Activated T-helper 2 cell treated with anti-CD3 and anti-CD28 coated beads, Interferon-gamma antibody, Interleukin-2, Interleukin-4, amounts not matched to agents 10 μg/mL and 5 μg/mL and 100 μg/mL, durations not matched to agents 14 hours and 24 hours and 36 hours (primary cell): ENCODE measurements at places on chromosomes 7 and 10.

GRCh38 chr7:123916240-123916724 lies 8.8 kb upstream of the SPAM1 start:
- no peaks in the 10 kb centered on the region for H3K36me3 ChIP-seq
- H3K4me3 ChIP-seq = no peak overlapping the region
- no peak overlapping the region for H3K27ac ChIP-seq
- no peaks in the 10 kb centered on the region for H3K4me1 ChIP-seq
- no peak for DNase-seq

DNA sequence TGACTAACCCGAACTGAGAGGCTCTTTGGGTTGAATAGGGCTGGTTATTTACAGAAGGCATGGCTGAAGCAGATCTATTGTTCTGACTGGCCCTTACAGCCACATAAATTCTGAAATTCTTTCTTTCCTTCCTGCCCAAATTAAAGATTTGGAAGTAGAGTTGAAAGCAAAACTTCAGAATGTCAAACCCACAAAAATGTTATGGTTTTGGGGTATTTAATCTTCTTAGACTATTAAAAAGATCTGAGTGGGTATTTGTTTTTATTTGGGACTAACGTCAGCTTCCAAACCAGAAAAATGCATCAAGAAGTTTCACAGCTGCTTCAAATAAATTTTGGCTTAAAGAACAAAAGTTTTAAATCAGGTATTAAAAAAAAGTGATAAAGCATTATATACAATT lies 124.5 kb downstream of the AHR start:
- H3K4me1 ChIP-seq = no peaks in the 10 kb centered on the region
- no peaks in the 10 kb centered on the region for H3K36me3 ChIP-seq
- no peak overlapping the region for H3K4me3 ChIP-seq
- peaks cover 2% of the 10 kb centered on the region for H3K27me3 ChIP-seq

DNA sequence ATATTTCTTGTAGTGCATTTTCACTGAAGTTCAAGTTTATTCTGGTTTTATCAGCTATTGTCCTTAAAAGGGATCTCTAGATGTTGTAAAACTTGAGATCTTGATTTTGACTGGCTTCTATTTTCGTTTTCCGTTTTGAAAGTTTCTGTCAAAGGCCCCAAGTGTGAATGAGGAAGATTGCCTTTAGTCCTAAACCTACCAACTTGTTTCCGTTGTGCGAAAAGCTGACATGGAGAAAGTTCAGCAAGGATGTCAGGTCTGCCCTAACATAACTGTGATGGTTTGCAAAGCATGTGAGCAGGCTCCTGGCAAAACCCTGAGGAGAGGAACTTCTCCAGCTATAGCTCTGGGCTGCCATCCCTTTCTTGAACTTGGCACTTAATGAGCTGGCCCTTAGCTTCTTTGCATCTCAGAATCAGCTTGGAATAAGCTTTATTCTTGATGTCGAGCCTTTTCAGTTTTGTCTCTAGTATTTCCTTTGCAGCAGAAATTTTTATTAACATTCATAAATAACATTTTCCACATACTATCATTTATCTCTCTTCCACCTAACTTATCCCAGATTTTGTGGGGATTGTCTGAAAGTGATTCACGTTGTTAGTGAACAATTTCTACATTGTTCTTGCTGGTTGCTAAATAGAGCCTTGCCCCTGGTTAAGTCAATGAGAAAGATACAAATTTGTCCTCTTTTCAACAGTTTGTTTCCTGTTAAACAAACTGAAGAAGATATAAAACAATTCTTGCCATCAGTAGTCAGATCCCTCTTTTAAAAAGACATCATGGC lies 559.4 kb downstream of the SUGCT start:
- H3K27me3 ChIP-seq = peaks cover 4% of the 10 kb centered on the region
- no peaks in the 10 kb centered on the region for H3K36me3 ChIP-seq
- peaks cover 2% of the 10 kb centered on the region for H3K4me1 ChIP-seq

- no peaks in the 10 kb centered on the region for H3K36me3 ChIP-seq
- H3K27me3 ChIP-seq = no peaks in the 10 kb centered on the region
- H3K4me3 ChIP-seq = no peak overlapping the region
- H3K4me1 ChIP-seq = no peaks in the 10 kb centered on the region
- no peak overlapping the region for H3K27ac ChIP-seq
Observed at GRCh38 chr7:10655031-10655430, 318.6 kb upstream of the PHF14 start.

DNA sequence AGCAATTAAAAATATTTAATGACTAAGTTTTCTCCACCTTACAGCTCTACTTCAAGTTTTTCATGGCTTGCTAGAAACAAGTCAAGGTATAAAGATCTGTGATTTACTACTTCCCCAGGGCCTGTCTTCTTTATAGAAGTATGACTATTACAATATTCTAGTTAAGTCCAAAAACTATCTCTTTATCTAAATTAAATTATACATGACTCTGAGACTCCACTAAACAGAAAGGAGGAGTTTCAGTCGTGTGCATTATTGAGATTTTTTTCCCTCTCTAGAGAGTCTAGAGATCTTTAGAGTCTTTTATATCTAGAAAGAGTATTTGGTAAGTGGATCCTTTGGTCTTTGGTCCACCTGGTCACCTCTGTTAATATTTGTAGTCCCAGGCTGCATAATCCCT lies 100.7 kb downstream of the SEMA3E start:
- no peaks in the 10 kb centered on the region for H3K4me1 ChIP-seq
- H3K27me3 ChIP-seq = no peaks in the 10 kb centered on the region
- no peak overlapping the region for H3K4me3 ChIP-seq
- no peaks in the 10 kb centered on the region for H3K36me3 ChIP-seq
- DNase-seq = no peak
- H3K27ac ChIP-seq = no peak overlapping the region

DNA sequence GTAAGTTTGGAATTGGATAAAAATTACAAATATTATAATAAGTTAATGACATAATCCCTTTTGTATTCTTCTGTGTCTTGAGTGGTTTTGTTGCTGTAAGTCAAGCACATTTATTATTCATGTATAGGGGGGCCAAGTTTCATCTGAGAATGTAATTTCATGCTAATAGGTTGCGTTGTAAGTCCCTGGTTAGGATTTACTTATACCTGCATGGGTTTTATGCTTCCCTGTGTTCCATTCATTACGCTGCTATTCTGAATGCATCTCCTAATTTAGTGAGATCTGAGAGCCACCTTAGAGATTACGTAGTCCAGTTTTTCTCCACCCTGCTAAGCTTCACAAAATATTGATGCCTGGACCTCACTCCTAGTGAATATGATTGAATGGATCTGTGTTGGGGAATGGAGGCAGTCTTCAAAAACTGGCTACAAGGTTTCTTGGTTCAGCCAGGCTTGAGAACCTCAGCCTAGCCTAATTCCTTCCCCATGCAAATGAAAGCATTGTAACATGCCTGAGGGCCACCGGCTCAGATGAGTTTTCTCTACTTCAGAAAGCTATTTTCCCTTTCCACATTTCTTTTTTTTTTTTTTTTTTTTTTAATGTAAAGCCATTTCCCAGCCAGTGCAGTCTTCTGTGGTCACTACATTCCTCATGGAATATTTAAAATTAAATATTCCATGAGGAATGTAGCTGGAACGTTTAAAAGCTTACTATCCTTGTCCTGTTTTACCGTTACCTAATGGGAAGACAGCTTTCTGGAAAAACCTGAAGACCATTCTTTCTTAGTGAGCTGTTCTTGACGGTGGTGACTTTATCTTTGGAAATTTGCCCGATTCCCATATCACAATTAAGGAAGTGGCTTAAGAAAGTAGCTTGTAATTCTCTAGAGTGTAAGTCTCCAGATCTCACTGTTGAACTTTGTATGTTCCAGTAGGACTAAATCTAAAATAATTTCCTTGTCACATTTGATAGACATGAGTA lies 16.0 kb downstream of the PAPSS2 start:
- H3K27ac ChIP-seq = no peak overlapping the region
- DNase-seq = no peak
- H3K4me1 ChIP-seq = peaks cover 2% of the 10 kb centered on the region
- H3K27me3 ChIP-seq = peaks cover 8% of the 10 kb centered on the region
- H3K36me3 ChIP-seq = no peaks in the 10 kb centered on the region
- H3K4me3 ChIP-seq = no peak overlapping the region

DNA sequence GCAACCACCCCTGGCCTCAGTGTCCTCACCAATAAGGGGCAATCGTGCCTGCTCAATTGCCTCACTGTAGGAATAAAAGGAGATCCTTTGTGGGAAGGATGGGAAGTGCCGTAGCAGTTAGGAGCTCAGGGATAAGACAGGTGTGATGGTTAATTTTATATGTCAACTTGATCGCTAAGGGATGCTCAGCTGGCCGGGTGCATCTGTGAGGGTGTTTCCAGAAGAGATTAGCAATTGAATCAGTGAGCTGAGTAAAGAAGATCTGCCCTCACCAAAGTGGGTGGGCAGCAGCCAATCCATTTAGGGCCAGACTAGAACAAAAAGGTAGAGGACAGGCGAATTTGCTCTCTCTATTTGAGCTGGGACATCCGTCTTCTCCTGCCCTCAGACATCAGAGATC lies 46.3 kb downstream of the BUB3 start:
- no peak overlapping the region for H3K27ac ChIP-seq
- no peak for DNase-seq
- H3K4me3 ChIP-seq = no peak overlapping the region
- no peaks in the 10 kb centered on the region for H3K36me3 ChIP-seq
- no peaks in the 10 kb centered on the region for H3K27me3 ChIP-seq

- no peaks in the 10 kb centered on the region for H3K4me1 ChIP-seq
- no peak overlapping the region for H3K27ac ChIP-seq
Observed at GRCh38 chr10:91597197-91597881, 35.5 kb downstream of the PPP1R3C start.

DNA sequence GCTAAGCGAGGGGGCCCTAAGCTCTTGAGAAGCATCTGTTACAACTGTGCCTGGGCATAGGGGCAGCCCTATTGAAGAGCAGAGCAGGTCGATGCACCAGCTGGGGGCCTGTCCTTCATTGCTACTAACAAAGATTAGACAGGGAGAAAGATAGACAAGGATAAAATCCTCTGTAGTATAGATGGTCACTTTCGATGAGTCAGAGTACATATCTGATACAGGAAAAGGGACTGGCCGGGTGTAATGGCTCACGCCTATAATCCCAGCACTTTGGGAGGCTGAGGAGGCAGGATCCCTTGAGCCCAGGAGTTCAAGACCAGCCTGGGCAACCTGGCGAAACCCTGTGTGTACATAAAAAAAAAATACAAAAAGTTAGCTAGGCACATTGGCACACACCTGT lies 13.6 kb downstream of the OPTN start:
- peaks cover 25% of the 10 kb centered on the region for H3K4me1 ChIP-seq
- H3K27me3 ChIP-seq = no peaks in the 10 kb centered on the region
- H3K4me3 ChIP-seq = no peak overlapping the region

DNA sequence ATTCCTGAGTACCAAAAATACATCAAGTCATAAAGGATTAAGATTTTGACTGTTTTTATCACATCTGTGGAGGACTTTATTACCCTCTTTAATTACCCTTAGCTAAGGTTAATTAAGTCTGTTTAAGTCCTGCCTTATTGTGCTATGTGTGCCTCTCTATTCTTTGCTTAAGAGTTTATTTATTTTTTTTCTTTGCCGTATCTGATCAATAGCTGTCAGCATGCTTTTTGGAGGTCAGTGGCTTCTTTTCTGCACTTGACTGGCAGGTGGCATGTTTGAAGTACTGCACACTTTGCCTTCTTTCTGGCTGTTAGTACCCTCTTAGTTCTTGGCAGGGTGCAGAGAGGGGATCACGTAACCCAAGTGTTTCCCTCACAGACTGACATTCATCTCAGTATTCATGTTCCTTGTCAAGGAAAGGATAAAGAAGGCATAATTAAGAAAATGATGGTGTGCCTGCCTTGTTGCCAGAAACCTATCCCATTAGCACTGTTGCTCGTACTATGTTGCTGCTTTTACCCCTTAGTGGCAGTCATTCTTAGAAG lies 225.8 kb downstream of the EXOC4 start:
- H3K4me3 ChIP-seq = no peak overlapping the region
- peaks cover 47% of the 10 kb centered on the region for H3K36me3 ChIP-seq
- peaks cover 52% of the 10 kb centered on the region for H3K4me1 ChIP-seq
- H3K27me3 ChIP-seq = no peaks in the 10 kb centered on the region
- no peak for DNase-seq

DNA sequence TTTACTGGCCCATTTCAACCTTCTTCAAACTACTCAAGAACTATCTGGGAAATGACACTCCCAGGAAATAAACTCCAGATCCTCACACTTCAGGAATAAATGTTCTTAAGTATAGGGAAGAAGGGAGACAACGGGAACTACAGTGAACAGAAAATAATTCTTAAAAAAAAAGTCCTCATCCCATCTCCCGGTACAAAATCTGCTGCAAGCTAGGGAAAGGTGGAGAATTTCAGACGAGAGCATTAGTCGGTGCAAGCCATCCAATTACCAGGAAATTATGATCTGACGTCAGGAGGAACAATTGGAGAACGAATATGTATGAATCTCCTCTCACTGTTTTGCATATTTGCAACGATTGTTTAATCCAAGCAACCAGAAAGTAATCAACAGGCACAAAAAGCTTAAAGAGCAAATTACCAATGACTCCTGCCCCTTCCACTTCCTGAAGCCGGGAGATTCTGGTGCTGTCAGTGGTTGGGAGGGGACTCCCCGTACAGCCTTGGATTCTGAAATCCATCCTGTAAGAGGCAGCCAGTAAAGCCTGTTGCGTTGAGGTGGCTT lies 15.1 kb upstream of the GATA3 start:
- no peak overlapping the region for H3K4me3 ChIP-seq
- peaks cover 58% of the 10 kb centered on the region for H3K4me1 ChIP-seq
- H3K27ac ChIP-seq = peak overlapping the region; percentile 0
- H3K27me3 ChIP-seq = peaks cover 75% of the 10 kb centered on the region
- H3K36me3 ChIP-seq = peaks cover 13% of the 10 kb centered on the region
- DNase-seq = no peak
